ENCODE measurements at places on chromosomes 4 and X.
A peak's percentile ranks its signal among the peaks of the same experiment; 100 is the strongest.

DNA sequence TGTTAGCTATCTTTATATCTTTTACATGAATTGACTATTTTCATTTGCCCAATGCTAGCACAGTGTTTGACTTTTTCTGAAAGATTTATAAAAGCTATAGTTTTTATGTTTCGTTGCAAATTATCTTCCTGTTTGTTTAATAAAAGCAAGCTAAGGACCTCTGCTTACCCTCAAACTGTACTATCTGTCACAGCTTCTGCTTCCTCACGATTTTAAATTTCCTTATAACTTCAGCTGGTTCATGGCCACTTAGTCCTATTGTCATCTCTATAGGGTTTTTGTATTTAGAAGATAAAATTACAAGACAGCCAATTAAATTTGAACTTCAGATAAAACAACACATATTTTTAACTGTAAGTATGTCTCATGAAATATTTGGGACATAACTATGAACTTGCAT lies 494.0 kb downstream of the PDGFC start:
- DNase-seq: no peak

- DNase-seq: no peak
These were observed 17.1 kb upstream of the PCDH10 start for GRCh38 chr4:133131829-133132460.

DNA sequence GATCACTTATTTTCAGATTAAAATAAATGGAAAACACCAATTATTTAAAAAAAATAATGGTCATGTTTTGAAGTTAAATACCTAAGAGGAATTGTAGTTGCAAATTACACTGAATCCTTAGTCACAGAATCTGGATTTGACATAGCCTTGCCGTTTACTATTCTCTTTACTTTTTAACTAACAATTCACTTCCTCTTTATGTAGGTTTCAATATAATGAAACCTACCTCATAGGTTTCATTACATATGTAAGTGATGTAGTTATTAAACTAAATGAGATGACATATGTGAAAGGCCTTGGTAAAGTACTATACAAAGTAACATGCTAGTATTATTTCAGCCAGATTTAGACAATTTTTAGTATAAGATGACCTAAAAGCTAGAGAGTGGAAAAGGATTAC lies 6.5 kb downstream of the SPP1 start:
- no peak for DNase-seq

- no peak for DNase-seq
These were observed 120.1 kb downstream of the RAP1GDS1 start for GRCh38 chr4:98381306-98381705.

- DNase-seq: peak; percentile 18
These were observed 41.9 kb downstream of the HADH start for GRCh38 chr4:108031427-108032083.

GRCh38 chrX:45766981-45767501 lies 566.4 kb upstream of the DIPK2B start:
- DNase-seq: no peak

- DNase-seq: no peak
These were observed 186.3 kb upstream of the FTHL17 start for GRCh38 chrX:31258166-31258565.

GRCh38 chr4:89269121-89269666 lies 38.4 kb downstream of the GPRIN3 start:
- DNase-seq: no peak

DNA sequence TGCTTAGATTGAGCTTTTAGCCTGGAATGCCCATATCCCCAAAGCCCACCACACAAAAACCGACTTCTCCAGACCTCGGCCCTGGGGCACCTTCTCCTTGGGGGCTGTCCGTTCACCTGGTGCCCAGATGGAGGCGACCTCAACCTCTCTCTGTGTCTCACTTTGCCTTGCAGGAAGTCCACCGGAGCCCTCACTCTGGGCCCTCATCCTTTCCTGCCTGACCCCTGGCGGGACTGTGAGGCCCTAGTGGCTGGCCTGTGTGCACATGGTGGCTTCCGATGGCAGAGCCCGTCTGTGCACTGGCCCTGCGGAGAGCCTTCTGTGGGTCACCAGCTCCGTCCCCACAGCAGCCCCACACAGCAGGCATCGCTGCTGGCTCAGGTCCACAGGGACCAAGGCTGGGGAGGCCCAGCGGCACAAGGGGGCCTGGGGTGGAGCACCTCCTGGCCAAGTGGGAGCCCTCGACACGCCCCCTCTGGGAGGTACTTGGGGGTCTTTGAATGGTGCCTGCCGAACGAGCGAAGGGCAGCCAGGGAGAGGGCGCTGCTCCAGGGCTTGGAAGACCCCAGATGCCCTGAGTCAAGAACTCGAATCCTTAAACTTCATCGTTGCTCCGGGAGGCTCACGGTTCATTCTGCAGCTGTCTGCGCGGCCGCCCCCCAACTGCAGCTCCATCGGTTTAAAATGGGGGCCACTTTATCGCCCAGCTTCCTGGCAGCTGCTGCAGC lies 97.2 kb upstream of the ADRA2C start:
- DNase-seq: no peak

DNA sequence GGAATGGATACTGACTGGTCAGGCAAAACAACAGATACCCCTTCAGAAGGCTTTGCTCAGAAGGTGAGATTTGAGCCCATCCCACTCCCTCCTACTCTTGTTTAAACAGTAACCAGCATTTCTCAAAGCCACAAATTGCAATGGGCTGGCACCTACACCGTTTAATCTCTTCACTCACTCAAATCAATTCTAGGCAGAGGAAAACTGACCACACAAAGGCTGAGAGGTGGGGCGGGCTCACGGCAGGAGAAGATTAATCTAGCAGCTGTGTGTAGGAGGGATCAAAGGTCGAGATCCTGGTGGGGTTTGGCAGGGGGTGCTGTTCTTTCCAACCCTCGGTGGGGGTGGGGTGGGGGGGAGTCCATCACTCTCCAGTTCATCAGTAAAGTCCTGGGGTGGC lies 622.4 kb downstream of the BCOR start:
- DNase-seq: no peak

DNA sequence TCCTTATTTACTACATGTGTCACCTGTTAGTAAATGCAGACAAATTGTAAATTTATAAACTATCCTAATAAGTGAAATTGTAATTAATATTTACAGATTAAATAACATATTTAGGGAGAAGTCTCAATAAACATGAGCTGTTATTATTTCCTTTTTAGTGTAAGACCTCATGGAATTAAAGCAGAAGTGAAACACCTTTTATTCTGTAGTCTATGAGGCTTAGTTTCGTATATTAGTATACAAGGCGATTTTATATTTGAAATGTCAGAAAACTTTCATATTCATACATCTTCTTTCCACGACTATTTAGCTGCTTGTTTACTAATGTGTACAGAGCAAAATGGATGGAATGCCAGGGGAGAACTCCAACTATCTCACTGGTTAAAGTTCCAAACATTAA lies 414.4 kb downstream of the ARHGAP24 start:
- no peak for DNase-seq

DNA sequence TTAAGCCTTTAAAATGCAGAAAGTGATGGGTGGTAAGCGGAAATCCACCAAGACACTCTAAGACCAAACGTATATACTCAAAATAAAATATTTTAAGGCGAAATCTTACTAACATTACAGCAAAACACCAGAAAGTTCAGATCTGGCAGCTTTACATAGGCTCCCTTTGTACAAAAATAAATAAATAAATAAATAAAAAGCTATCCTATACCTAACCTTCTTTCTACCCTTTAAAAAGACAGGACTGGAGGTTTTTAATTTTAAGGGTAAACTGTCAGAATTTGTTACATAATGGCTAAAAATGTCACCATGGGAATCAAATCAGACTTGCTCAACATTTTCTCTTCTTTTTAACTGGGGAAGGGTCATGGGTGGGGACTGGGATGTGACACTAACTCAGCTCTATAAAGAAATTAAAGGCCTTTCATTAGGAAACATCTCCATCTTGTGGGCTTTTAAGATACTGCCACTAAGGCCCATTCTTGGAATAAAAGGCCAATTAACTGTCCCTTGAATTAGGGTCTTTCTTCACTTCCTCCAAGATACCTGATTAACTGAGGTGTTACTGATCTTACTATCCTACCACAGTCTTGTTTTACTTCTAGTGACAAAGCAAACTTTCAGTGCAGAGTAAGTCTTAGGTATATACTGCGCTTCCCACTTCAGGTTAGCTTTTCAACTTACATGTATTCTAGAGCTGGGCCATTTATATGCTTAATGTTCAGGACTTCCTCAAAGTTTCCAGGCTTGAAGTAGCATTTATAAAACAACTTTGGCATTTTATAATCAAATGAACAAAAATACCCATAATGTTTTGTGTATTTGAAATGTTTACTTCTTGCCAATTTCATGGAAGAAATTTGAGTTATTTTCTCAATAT lies 13.3 kb downstream of the HNRNPD start:
- DNase-seq: no peak

GRCh38 chr4:78747475-78747922 lies 28.7 kb upstream of the BMP2K start:
- DNase-seq: peak; percentile 75

- DNase-seq: no peak
These were observed 1.8 kb downstream of the IL1RAPL1 start for GRCh38 chrX:28589046-28589445.

DNA sequence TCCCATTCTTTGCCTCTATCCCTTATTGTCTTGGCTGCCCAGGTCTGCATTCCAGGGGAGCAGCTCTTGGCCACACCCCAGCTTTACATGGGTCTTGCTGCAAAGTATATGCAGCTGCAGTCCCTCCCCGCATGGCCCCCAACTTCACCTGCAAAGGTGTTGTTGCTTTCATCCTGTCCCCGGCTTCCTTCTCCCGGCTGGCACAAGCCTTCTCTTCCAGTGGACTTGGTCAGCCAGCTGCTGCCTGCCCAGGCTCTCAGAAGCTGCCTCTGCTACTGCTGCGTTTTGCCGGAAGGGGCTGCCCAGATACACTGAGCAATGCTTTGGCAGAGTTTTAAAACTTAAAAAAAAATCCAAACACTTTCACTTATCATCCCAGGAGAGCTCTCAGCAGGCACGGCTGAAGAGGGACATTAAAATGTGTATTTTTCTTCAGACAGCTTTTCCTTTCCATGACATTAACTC lies 121.2 kb upstream of the PDLIM3 start:
- peak; percentile 12 for DNase-seq

DNA sequence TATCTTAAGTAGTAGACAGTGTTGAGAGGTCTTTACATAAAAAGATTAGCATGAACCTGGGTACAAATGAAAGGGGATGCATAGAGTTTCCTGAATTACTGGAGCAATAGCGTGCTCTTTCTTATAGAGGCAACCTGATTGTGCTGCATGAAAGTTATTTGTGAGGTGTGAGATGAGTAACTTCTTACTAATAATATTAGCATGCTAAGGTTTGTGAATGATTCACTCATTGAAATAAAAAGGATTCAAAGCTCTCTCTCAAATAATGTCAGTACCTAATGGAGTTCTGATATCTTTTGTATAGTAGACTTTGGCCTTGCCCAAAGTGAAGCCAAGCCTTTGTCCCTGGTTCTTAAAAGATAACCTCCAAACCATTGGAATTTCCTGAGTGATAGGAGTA lies 131.0 kb upstream of the CXXC4 start:
- DNase-seq: no peak

GRCh38 chr4:127084666-127085065 lies 548.1 kb upstream of the INTU start:
- DNase-seq: no peak

DNA sequence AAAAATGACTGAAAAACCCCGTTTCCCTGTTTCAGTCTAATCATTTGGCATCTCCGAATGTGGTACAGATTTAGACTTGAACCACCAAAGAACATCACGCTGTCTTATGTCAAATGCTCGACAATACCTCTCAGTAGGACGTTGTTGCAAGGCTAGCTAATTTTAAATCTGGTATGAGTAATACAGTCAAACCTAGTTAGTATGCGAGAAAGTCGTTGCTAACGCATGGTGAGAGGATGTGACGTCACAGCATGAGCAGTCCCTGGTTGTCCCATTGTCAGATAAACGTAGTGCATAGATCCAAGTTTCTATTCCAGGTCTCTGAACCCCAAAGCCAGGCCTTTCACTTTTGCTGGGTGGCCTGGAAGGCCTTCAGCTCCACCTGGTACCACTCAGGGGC lies 44.7 kb downstream of the SETD7 start:
- no peak for DNase-seq

GRCh38 chr4:142405695-142406498 lies 440.2 kb downstream of the INPP4B start:
- DNase-seq: no peak

DNA sequence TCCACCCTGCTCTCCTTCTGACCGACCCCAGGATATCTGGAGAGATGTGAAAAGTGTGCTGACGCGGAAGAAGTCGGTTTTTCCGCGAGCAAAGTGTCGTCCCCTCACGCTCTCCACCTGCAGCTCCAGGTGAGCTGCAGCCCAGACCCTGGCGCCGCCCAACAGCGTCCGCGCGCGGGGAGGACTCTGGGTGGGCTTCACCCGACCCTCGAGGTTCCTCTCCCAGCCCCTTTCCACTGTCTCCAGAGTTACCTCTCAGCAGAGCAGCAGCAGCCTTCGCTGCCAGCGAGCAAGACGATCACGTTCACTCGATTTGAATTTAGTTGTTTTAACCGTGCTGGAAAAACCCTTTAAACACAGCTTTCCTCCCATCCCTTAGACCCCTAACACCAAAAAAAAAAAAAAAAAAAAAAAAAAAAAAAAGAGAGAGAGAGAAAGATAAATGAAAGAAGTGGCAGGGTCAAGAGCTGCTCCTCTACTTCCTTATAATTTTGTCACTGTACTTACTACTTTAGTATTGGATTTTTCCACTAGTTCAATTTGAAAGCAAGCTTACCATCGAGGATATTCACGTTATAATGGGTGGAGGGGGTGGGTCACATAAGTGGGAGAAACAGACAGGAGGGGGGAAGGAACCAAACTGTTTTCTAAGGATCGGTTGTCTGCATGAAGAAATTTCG lies 758 bp upstream of the NR3C2 start:
- no peak for DNase-seq

- DNase-seq: no peak
These were observed 208.4 kb upstream of the NPY2R start for GRCh38 chr4:154999950-155000578.

DNA sequence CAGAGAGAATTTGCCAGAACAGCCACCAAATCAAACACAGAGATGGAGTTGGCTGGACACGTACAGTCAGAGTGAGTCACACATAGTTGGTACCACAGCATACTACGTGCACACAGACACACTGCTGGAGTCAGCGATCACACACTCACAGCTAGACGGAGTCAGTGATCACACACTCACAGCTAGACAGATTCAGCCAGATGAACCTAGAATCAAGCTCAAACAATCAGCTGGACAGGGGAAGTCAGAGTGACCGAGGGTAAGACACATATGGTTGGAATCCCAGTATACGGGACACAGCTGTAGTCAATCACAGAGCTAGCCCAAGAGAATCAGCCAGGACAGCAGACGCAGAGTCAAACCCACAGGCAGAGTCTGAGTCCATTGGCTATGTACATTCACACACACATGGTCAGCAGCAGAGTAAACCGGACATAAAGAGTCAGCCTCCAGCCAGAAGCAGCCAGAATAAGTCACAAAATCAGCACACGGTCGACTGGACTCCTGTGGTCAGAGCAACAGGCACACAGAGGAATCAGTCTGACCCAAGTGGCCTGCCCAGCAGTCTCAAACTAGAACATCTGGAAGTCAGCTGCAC lies 4.6 kb downstream of the SLC38A5 start:
- peak; percentile 86 for DNase-seq

All from HCEC 1CT (cell line).